ENCODE measurements at places on chromosomes 13 and 19.

- DNase-seq = no peak
These were observed 302.8 kb downstream of the EFNB2 start for GRCh38 chr13:106232681-106233080.

GRCh38 chr13:79692846-79693245 lies 211.9 kb downstream of the NDFIP2 start:
- no peak for DNase-seq

- DNase-seq = no peak
These were observed 14.3 kb upstream of the DHRS12 start for GRCh38 chr13:51818276-51818675.

DNA sequence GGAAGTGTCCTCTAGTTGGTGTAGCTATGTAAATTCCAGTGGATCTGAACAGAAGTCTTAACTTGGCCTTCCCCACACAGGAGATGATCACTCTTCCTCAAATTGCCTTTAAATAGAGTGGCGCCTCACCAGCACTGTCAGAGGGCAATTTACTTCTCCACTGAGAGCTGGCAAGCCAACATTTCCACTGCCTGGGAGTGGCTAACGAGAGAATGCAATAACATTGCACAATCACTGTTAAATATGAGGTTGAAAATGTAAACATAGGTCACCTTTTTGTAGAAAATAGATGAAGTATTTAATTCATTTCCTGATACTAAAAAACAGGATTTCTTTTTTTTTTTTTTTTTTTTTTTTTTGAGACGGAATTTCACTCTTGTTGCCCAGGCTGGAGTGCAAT lies 55.4 kb upstream of the UBL3 start:
- no peak for DNase-seq

GRCh38 chr19:34881982-34882381 lies 44.7 kb upstream of the ZNF30 start:
- DNase-seq = no peak

GRCh38 chr19:47141695-47142094 lies 11.1 kb downstream of the SAE1 start:
- no peak for DNase-seq

DNA sequence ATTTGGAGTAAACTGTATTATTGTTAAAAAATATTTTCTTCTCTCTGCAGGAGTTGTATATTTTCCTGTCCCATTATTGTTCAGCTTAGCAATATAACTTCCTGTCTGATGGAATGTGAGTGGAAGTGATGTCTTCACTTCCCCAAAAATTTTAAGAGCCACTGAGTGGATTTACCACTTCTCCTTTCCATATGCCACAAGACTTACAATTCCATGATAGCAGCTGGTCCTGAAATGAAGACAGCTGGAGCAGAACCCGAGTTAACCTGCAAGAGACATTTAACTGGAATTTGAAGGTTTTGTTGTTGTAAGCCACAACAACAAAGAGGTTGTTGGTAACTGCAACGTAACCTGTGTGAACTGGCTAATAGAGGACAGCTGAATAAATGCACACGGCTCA lies 23.4 kb upstream of the TBC1D4 start:
- no peak for DNase-seq

- DNase-seq = no peak
These were observed 33.0 kb downstream of the GPC6 start for GRCh38 chr13:93259527-93260080.

- DNase-seq = no peak
These were observed 605 bp upstream of the CDK8 start for GRCh38 chr13:26253262-26253786.

- DNase-seq = no peak
These were observed 28.2 kb downstream of the CELF5 start for GRCh38 chr19:3252650-3253049.

GRCh38 chr13:50685491-50685890 lies 158.0 kb downstream of the DLEU7 start:
- no peak for DNase-seq

DNA sequence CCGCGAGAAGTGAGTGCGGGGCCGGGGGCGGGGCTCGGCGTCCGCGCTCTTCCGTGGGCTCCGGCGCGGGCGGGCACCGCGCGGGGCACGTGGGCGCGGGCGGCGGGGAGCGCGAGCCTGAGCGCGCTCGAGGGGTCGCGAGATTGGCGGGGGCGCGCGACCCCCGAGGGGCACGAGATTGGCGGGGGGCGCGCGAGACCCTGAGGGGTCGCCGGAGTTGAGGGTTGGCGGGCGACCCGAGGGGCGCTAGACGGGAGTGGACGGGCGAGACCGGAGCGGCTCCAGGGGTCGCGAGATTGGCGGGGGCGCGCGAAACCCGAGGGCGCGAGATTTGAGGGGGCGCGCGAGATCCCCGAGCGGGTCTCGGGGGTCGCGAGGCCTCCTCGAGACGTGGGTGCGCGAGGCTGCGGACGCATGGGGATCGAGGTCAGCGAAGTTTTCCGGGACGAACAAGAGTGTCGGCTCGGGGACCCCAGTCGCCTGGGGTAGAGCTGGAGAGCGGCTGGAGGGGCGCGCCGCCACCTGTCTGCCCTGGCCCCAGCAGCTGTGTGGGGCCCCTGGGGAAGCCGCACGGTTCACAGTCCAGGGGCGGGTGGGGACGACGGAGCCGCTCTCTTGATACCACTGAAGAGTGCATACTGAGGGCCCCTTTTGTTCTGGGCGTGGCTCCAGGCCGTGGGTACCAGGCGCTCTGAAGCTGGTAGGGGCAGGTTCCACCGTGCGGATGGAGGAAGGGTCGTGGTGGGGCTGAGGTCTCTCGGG lies 682 bp downstream of the SSBP4 start:
- peak; percentile 63 for DNase-seq

DNA sequence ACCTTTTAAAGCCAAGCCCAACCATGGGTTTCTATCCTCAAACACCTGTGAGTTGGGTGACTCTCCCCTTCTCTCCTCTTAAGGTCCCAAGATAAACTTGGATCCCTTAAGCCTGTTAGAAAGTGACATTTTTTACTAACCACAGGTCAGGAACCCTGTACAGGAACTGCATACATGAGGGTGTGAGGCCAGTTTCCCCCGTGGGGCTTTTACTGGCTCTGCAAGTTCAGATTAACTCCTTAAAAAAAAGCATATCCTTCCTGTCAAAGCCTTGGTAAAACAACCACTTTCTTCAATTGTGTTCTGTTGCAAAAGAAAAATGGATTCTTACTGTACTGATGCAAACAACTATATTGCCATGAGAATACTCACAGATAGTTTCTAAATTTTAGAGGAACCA lies 2638.7 kb upstream of the PCDH20 start:
- DNase-seq = no peak

DNA sequence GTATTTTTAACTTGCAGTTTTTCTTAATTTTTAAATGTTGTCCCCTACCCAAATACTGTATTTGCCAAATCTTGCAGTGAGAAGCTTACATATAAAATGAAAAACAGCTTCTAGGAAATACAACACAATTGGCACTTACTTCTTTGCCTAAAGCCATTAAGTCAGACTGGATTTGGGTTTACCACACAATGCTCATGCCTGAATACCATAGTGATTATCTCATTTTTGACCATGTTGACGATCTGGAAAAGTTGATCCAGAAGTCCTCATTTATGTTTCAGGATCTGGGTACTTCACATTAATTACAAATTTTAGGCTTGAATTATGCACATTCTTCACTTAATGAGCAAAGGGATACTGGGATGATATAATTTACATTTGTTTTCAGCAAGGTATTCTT lies 2.4 kb downstream of the RNF6 start:
- no peak for DNase-seq

DNA sequence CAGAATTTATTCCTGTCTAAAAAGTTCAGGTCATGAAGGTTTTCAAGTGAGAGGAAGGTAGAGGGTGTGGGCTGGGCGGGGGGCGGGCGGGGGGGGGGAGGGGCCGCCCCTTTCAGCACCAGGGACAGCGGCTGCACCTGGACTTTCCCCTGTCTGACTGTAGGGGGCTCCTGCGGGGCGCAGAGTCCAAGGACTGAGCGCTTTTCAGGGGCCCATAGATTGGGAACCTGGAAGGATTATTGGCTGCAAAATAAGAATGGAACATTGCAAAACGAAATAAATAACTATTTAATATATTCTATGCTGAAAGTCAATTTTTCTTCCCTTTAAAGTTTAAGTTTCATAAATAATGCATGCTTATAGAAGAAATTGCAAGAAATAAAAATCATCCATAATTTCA lies 8.9 kb upstream of the CYP4F3 start:
- peak; percentile 2 for DNase-seq

DNA sequence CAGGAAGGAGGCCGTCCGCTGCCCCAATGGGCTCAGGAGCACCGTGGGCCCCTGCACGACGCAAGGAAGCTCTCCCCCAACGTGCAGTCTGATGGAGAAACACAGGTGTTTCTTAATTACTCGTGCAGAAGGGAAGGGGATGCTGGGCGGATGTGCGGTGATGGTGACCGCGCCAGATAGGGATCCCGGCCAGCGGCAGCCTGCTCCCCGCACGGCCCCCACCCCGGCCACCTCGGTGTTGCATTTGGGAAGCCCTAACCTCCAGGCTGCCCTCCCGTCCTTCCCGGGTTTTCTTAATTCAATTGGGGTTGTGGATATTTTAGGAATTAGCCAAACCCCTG lies 254.4 kb downstream of the ZNF536 start:
- DNase-seq = no peak

- no peak for DNase-seq
These were observed 82.5 kb downstream of the TSHZ3 start for GRCh38 chr19:31266731-31267130.

DNA sequence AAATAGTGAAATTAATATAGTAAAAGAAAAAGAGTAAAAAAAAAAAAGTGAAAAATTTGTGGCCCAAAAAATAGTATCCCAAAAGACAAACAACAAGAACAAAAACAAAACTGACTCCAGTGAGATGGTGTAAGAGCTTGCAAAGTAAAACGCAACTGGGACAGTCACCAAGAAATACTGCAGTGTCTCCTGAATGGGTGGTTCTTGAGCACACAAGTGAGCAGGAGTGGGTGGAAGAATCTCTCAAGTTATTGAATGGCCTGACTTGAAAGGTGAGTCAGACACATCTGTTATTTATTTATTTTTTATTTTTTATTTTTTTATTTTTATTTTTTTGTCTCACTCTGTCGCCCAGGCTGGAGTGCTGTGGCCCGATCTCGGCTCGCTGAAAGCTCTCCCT lies 1.9 kb downstream of the ZNF493 start:
- DNase-seq = no peak

Data from stimulated activated naive CD4-positive, alpha-beta T cell treated with Interleukin-2 at 50 U/mL for 16 hours (primary cell).